ENCODE measurements at places on chromosomes 7 and 10. TPM values are rescaled to one million over a fixed set of nuclear protein-coding genes. Genes with fewer than 3 reads are reported as not detected.

The APBB1IP gene
- 0.16 TPM for total RNA-seq

The RNF133 gene
- 0.11 TPM for total RNA-seq

The SPDYE5 gene
- not detected for total RNA-seq

DNA sequence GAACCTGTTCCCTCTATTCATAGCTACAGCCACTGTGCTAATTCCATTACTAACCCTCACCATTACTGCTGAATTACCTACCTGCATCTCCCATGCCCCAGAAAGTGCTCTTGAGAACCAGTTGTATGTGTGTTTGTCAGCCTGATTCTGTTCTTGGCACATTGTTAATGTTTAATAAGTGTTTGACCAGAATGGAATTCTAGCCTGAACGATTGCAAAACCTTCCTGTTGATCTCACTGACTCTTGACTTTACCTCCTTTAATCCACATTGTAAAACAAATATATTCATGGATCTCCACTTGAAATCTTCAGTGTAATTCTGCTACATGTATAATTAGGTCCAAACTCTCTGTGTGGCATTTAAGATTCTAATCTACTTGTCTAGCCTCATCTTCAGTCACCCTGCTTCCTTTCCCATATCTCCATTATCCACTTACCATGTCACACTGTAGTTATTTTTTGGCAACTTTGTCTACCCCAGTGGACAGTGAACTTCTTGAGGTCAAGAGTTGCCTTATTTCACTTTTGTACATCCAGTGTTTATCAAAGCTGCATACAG is 4.9 kb downstream of the ZNF277 start:
- DNase-seq: no peak

Data from WTC11 (cell line).